SJSA1 (cell line): ENCODE measurements at places on chromosomes 5 and 9. TPM values are rescaled to one million over a fixed set of nuclear protein-coding genes. Genes with fewer than 3 reads are reported as not detected.

DNA sequence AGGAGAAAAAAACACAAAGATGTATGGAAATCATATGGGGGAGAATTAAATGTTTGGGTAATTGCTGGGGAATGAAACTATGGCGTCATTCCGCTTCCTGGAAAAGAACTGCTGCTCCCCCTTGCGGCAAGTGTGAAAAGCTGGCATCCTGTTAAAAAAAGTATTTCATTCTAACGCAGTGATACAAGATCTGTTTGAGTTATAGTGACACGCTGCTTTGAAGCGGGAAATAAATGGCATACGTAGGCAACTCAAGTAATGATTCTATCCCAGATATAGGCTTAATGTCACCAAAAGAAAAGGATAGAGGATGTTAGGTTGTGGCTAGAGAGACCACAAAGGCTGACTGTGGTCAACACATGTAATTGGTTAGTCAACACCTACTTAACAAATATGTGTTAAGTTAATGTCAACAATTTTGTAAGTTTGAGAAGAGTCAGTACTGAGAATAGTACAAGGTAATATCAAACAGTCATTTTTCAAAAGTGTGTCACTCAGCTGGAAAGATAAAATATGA, 70.2 kb upstream of the ALDH1A1 start:
- no peaks in the 10 kb centered on the region for H3K4me1 ChIP-seq
- no peaks in the 10 kb centered on the region for H3K27me3 ChIP-seq
- H3K4me3 ChIP-seq: no peak overlapping the region
- no peak overlapping the region for H3K27ac ChIP-seq
- no peaks in the 10 kb centered on the region for H3K36me3 ChIP-seq
- DNase-seq: no peak

The NMUR2 gene
- not detected in 2 replicates for total RNA-seq

- peaks cover 73% of the 10 kb centered on the region for H3K36me3 ChIP-seq
- H3K4me1 ChIP-seq: peaks cover 22% of the 10 kb centered on the region
- no peaks in the 10 kb centered on the region for H3K27me3 ChIP-seq
- no peak for DNase-seq
Observed at GRCh38 chr5:179802950-179803562, 3.6 kb downstream of the MGAT4B start.

DNA sequence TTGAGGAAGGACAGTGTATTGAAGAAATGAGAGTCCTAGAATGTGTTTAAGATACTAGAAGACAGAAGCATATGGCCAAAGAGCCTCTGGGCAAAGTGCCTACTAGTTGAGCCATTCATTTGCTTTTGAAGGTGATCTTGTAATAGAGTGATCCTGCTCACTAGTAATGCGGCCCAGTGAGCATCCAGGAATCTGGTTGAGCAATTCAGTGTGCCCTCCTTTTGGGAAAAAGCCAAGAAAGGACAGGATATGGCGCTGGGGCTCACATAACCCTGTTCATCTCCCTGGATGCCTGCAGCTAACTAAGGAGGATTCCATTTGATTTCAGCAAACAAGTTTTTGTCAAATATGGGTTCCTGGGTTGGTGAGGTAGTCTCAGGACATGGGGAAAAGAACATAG, 16.3 kb downstream of the ADAM19 start:
- H3K4me3 ChIP-seq: no peak overlapping the region
- H3K36me3 ChIP-seq: peaks cover 73% of the 10 kb centered on the region
- H3K27me3 ChIP-seq: no peaks in the 10 kb centered on the region
- peak overlapping the region; percentile 47 for H3K27ac ChIP-seq
- DNase-seq: no peak

- no peaks in the 10 kb centered on the region for H3K27me3 ChIP-seq
- DNase-seq: no peak
- H3K4me3 ChIP-seq: no peak overlapping the region
Observed at GRCh38 chr9:86185872-86186271, 73.6 kb downstream of the C9orf153 start.

The GPBP1 gene
- 69.3 and 77.7 TPM in 2 replicates for total RNA-seq

GRCh38 chr9:89029788-89030187, 38.5 kb downstream of the S1PR3 start:
- H3K27ac ChIP-seq: no peak overlapping the region
- H3K4me1 ChIP-seq: no peaks in the 10 kb centered on the region
- no peaks in the 10 kb centered on the region for H3K36me3 ChIP-seq
- H3K4me3 ChIP-seq: no peak overlapping the region
- no peaks in the 10 kb centered on the region for H3K27me3 ChIP-seq
- DNase-seq: no peak

The IGIP gene
- 4.7 and 5.5 TPM in 2 replicates for total RNA-seq

DNA sequence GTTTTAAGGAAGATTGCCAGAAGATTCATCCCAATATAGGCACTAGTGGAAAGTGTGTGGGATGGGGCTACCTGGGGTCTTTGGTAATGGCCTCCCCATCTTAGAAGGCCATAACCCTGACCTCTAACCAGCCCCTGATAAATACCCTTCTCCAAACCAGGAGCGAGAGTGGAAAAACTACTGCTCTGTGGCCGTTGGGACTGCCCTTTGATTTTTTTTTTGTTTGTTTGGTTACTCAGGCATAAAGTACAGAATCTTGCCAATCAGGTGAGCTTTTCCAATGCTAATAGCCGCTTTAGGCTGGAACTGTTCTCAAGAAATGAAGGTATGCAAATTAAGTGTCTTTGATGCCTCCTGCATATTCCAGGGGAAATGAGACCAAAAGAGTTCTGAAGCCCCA, 153.7 kb downstream of the ADAMTS12 start:
- no peaks in the 10 kb centered on the region for H3K27me3 ChIP-seq
- H3K4me3 ChIP-seq: no peak overlapping the region
- DNase-seq: no peak

The GTF3C5 gene
- 60.7 and 64.8 TPM in 2 replicates for total RNA-seq

The GZMA gene
- not detected in 2 replicates for total RNA-seq

The NXNL2 gene
- 0.68 and 1.1 TPM in 2 replicates for total RNA-seq

- no peak overlapping the region for H3K27ac ChIP-seq
- H3K27me3 ChIP-seq: no peaks in the 10 kb centered on the region
- peaks cover 4% of the 10 kb centered on the region; the same call in 1 of the 2 replicates for H3K4me1 ChIP-seq
- peaks cover 3% of the 10 kb centered on the region; the same call in 1 of the 2 replicates for H3K36me3 ChIP-seq
- no peak for DNase-seq
Observed at GRCh38 chr5:168424594-168425323, 61.5 kb upstream of the RARS1 start.

- peak; percentile 84 for DNase-seq
- peaks cover 19% of the 10 kb centered on the region for H3K4me1 ChIP-seq
- H3K27ac ChIP-seq: peak overlapping the region; percentile 65
- no peak overlapping the region for H3K4me3 ChIP-seq
Observed at GRCh38 chr5:57383093-57383861, 99.3 kb downstream of the ACTBL2 start.

The DHFR gene
- 145 and 147 TPM in 2 replicates for total RNA-seq

DNA sequence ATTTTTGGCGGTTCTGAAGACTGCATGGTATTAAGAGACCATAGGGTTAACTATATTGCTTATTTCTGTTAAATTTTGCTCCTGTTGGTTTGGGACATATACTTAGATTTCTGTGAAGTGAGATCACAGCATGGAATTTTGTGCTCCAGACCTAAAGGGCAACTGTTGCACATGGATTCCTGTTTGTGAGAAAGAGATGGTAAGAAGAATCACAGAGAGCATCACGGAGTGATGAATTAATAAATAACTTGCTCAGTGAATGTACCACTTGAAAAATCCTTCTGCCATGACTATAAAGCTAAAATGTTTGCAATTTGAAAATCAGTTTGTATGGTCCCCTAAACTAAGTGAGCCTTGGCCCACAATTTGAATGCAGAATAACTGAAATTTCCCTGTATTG, 4.5 kb downstream of the PSAT1 start:
- peaks cover 4% of the 10 kb centered on the region; the same call in 1 of the 2 replicates for H3K36me3 ChIP-seq
- H3K4me1 ChIP-seq: peaks cover 4% of the 10 kb centered on the region
- no peak overlapping the region for H3K4me3 ChIP-seq
- no peak for DNase-seq
- no peak overlapping the region for H3K27ac ChIP-seq

- H3K4me3 ChIP-seq: no peak overlapping the region
- no peak for DNase-seq
- H3K27ac ChIP-seq: no peak overlapping the region
- no peaks in the 10 kb centered on the region for H3K27me3 ChIP-seq
- no peaks in the 10 kb centered on the region for H3K36me3 ChIP-seq
- no peaks in the 10 kb centered on the region for H3K4me1 ChIP-seq
Observed at GRCh38 chr9:74379718-74380117, 117.4 kb upstream of the RORB start.

The KCNV2 gene
- not detected in 2 replicates for total RNA-seq

The PSD2 gene
- total RNA-seq: 0.03 and 0.28 TPM in 2 replicates

GRCh38 chr5:11918463-11919045, 14.3 kb upstream of the CTNND2 start:
- no peaks in the 10 kb centered on the region for H3K36me3 ChIP-seq
- DNase-seq: no peak

- H3K36me3 ChIP-seq: no peaks in the 10 kb centered on the region
- DNase-seq: no peak
- H3K27me3 ChIP-seq: no peaks in the 10 kb centered on the region
Observed at GRCh38 chr5:96615223-96615622, 47.0 kb upstream of the CAST start.

DNA sequence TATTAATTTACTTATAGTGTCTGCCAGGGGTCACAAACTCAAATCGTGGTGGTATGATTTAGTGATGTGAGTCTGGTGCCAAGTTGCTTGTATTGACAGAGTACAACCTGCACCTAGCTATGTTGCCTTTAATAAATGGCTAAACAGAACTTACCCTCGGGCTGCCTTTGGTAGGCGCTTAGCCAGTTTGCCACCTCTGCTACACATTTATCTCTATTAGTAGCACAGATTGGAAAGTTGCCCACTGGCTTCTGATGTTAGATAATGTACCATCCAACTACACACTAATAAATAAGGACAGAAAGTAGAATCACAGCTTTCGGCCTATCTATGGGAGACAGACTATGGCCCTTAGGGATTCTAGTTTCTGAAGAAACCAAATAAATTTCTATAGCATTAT, 368.4 kb downstream of the MAN2A1 start:
- no peak overlapping the region for H3K4me3 ChIP-seq
- no peaks in the 10 kb centered on the region; the same call in 1 of the 2 replicates for H3K27me3 ChIP-seq
- H3K36me3 ChIP-seq: no peaks in the 10 kb centered on the region

GRCh38 chr5:150645070-150645700, 4.7 kb downstream of the SYNPO start:
- H3K4me1 ChIP-seq: peaks cover 55% of the 10 kb centered on the region
- H3K27me3 ChIP-seq: no peaks in the 10 kb centered on the region
- peaks cover 34% of the 10 kb centered on the region for H3K36me3 ChIP-seq
- H3K27ac ChIP-seq: peak overlapping the region; percentile 80; the same call in 1 of the 2 replicates
- H3K4me3 ChIP-seq: no peak overlapping the region

DNA sequence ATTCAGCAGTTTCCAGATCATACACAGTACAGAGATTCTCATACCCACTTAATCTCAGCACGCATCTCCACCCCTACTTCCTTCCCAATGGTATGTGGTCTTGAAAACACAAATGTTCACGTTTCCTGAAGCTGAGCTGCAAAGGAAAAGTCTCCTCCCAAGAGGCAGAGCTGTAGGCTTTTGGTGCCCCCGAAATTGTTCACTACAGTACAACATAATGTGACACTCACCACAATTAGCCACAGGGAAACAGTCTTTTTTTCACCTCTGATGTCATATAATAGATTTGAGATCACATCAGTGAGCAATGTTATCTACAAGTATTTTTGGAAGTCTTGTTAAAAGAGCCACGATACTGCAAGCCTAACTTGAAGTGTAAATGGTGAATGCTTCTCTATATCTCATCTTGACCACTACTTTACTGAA, 40.2 kb downstream of the NFIB start:
- H3K4me1 ChIP-seq: peaks cover 55% of the 10 kb centered on the region
- no peak for DNase-seq
- no peaks in the 10 kb centered on the region for H3K36me3 ChIP-seq
- H3K27ac ChIP-seq: peak overlapping the region; percentile 43
- no peak overlapping the region for H3K4me3 ChIP-seq

GRCh38 chr5:45262061-45262590, 434.1 kb downstream of the HCN1 start:
- no peaks in the 10 kb centered on the region for H3K4me1 ChIP-seq
- H3K27me3 ChIP-seq: no peaks in the 10 kb centered on the region
- no peak overlapping the region for H3K4me3 ChIP-seq
- no peak for DNase-seq

DNA sequence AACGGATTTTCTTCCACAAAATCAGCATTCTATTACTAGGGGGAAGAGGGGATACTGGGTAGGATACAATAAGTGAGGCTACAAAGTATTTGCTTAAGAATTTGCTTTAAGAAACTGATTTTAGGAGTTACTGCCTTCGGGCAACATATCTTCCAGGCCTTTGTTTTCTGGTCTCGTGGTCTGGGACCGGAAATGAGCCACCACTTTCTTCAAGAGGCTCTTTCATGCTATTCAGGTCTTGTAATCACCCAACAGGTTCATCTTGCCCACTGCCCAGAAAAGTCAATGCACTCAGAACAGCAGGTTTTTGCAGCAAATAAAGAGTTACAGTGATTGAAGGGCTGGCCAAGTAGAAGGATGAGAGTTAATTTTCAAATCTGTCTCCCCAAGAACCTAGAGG, 6.6 kb upstream of the AOPEP start:
- H3K4me1 ChIP-seq: peaks cover 16% of the 10 kb centered on the region
- no peaks in the 10 kb centered on the region for H3K36me3 ChIP-seq
- DNase-seq: no peak
- H3K4me3 ChIP-seq: no peak overlapping the region
- no peaks in the 10 kb centered on the region for H3K27me3 ChIP-seq
- peak overlapping the region; percentile 39; the same call in 1 of the 2 replicates for H3K27ac ChIP-seq

The HRCT1 gene
- 0.63 TPM in 1 of 2 replicates, not detected in the other for total RNA-seq

The CCIN gene
- 0.61 and 1.3 TPM in 2 replicates for total RNA-seq

GRCh38 chr5:12250454-12250853, 346.2 kb upstream of the CTNND2 start:
- H3K4me3 ChIP-seq: no peak overlapping the region
- no peak overlapping the region for H3K27ac ChIP-seq
- H3K36me3 ChIP-seq: no peaks in the 10 kb centered on the region
- no peaks in the 10 kb centered on the region for H3K27me3 ChIP-seq

DNA sequence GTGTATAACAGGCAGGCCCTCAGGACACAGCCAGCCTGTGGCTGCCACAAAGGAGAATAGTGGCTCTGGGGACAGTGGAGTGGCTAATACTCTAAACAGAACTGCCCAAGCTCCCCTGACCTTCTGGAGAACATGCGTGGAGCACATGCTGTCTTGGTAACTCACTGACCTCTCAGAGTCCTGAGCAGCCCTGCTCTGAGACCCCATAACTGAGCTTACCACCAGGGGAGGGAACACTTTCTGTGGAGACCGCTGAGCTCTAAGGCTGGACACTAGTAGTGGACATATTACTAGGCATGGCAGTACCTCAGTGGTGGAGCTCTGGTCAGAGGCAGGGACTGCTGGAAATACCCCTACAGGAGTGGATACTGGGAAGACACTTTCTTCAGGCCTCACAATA, 60.2 kb upstream of the SPTLC1 start:
- H3K4me1 ChIP-seq: no peaks in the 10 kb centered on the region
- no peak overlapping the region for H3K27ac ChIP-seq
- H3K27me3 ChIP-seq: no peaks in the 10 kb centered on the region
- no peaks in the 10 kb centered on the region for H3K36me3 ChIP-seq
- no peak for DNase-seq

- no peak overlapping the region for H3K27ac ChIP-seq
- no peaks in the 10 kb centered on the region for H3K27me3 ChIP-seq
- no peaks in the 10 kb centered on the region for H3K4me1 ChIP-seq
- no peak for DNase-seq
- no peaks in the 10 kb centered on the region for H3K36me3 ChIP-seq
- no peak overlapping the region for H3K4me3 ChIP-seq
Observed at GRCh38 chr5:155884041-155884440, 442.9 kb upstream of the SGCD start.

GRCh38 chr5:74850030-74850429, 16.2 kb downstream of the FAM169A start:
- no peaks in the 10 kb centered on the region for H3K36me3 ChIP-seq
- no peak overlapping the region for H3K4me3 ChIP-seq
- no peaks in the 10 kb centered on the region for H3K27me3 ChIP-seq

The SPINK13 gene
- not detected in 2 replicates for total RNA-seq

- peaks cover under 1% of the 10 kb centered on the region for H3K4me1 ChIP-seq
- peaks cover 31% of the 10 kb centered on the region for H3K36me3 ChIP-seq
- H3K27ac ChIP-seq: no peak overlapping the region
Observed at GRCh38 chr9:89006267-89006666, 15.0 kb downstream of the S1PR3 start.
